AG10803 (cell line): ENCODE measurements at places on chromosomes 3 and 15.

GRCh38 chr3:39241561-39241960 is 38.3 kb downstream of the CX3CR1 start:
- DNase-seq: no peak

DNA sequence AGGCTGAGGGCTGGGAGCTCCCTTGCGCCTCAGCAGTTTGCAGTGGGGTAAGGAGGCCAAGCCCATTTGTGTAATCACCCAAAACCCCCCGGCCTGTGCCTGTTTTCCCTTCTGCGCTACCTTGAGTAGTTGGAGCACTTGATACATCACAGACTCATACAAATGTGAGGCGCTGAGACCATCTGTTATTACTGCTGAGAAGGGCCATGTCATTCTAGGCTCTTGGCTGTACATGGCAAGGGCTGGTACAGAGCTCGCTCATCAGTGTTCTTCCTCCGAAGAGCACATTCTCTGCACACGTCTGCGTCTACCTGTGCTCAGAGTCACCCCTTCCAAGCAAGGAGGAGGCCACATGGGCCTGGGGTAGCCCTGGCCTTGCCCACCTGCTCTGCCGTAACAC is 9.3 kb downstream of the PLA2G4B start:
- DNase-seq: no peak

DNA sequence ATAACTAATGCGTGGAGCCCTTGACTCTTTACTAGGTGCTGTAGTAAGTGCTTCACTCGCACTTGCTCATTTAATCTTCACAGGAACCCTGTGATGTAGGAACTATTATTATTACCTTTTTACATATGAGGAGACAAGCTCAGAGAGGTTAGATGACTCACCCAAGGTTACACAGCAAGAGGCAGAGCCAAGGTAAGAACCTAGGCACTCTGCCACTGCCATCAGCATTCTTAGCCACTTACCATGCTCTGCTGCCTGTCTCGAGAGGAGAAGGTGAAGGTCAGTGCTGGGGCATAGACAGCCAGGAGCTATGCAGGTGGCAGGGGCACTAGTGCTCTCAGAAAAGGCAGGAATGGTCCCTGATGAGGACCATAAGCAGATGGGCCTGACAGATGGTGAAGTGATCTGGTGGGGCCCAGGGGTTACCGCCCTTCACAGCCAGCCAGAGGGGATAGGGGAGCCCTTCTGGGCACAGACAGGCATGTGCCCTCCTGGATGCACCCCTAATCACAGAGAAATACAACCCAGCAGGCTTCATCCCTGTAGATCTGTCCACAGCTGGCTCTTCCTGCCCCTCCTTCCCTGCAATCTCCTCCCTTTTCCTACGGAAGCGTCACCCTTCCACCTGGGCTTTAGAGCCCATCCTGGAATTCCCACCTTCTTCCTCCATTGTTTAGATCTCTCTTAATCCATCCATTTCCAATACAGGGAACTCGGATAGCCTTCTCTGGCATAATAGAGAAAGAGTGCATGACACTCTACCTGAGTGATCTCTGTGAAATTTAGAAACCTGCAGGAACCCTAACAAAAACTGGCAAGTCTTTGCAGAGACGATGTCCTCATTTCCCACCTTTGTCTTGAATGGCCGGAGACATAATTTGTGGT is 26.9 kb downstream of the ABTB1 start:
- DNase-seq: no peak

DNA sequence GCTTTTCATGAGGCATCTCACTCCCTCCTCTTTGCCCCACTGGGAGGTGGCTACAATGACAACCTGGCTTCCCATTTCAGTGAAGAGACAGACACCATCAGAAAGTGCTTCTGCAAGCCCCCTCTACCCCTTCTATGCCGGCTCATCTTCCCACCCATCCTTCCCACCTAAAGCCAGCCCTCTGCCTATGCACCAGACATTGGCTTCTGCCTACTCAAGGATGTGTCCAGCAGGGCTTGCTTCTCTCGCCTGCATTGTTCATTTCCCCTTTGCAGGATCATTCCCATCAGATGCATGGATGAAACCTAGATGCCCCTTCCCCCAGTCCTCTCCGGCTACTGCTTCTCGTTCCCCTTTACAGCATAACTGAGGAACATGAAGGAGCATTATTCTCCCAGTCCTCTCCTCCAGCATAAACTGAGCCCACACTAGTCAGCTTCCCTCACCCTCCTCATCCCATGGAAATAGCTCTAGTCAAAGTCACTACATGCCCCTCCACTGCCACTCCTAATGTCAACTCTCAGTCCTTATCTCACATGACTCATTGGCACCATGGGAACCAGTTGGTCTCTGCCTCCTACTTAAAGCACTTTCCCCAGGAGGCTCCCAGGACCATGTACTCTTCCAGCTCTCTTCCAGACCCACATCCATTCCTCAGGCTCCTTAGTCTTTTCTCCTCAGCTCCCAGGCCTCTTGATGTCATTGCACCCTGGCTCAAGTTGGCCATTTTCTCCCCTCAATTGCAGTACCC is 47.9 kb downstream of the TM2D3 start:
- no peak for DNase-seq

DNA sequence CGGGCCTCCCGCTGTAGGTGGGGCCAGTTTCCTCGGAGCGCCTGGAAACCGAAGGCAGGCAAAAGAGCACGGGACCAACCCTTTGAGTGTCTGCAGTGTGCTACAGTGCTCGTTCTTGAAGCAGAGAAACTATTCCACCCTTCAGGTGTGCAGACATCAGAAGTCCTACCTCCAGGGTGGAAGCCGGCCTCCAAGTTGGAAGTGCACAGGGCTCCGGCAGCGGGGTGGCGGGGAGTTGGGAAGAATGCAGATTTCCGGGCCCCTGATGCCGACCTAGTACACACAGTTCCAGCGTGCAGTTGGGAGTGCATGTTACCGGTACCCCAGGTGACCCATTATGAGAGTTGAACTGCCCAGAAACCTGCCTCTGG is 3.0 kb downstream of the KLF13 start:
- no peak for DNase-seq

DNA sequence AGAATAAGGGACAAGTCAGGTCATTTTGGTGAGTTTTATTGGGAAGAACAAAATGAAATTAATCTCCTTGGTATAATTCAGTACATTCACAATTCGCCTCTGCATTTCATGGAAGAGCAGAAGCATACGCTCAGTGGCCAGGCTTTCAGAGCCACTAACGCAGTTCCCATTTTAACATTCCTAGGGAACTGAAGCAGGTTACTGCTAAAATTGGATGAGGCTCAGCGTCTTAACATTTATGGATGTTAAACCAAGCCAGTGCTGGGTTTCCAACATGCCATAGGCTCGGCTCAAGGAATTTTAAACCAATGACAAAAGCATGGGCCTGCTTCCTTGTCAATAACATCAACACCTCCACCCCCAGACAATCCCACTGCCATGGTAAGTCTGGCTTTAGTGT is 172.7 kb upstream of the PRICKLE2 start:
- DNase-seq: no peak

- peak; percentile 93 for DNase-seq
These were observed 17.5 kb downstream of the SLC12A8 start for GRCh38 chr3:125194849-125195601.

- DNase-seq: no peak
These were observed 10.3 kb downstream of the CAV3 start for GRCh38 chr3:8743911-8744310.

DNA sequence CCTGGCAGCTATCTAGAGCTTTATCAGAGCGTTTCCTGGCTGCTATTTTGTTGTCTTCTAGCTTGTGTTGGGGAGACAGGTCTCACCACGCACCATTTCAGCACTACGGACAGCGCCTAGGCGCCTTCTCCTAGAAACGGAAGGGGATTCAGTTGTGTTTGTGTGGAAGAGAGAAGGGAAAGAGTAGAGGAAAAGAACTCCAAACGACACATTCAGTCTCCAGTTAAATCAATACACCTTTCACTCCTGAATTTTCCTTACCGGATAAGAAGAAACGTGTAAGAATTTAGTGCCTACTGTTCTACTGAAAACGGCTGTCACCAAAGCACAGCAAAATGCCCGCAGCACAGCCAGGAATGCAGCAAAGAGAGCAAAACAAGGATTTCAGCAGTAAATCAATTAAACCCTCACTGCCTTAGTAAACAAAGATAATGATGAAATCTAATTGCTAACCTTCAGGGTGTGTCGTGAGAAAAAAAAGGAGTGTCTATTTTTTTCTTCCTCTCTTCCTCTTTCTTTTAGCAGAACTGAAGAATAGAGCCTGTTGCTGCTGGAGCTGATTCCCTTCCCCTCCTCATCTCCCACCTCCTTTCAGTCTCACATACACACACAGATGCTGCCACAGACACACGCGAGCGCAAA is 412 bp upstream of the CTXN2 start:
- DNase-seq: peak; percentile 50

DNA sequence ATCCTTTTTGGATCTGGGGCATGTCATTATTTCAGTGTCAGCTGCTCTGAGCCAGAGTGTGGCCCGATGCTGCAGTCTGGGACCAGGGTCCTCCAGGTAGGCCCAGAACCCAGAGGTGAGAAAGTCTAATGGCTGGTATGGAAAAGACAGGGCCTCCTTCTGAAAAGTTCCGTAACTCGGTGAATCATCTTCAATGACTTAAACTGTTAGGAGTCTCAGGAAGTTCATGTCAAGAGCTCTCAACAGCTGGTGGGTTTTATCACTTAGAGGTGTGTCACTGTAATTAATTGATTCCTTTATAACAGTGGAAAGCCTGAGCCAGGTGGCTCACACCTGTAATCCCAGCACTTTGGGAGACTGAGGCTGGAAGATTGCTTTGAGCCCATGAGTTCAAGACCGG is 28.5 kb upstream of the PDE8A start:
- peak; percentile 19 for DNase-seq

DNA sequence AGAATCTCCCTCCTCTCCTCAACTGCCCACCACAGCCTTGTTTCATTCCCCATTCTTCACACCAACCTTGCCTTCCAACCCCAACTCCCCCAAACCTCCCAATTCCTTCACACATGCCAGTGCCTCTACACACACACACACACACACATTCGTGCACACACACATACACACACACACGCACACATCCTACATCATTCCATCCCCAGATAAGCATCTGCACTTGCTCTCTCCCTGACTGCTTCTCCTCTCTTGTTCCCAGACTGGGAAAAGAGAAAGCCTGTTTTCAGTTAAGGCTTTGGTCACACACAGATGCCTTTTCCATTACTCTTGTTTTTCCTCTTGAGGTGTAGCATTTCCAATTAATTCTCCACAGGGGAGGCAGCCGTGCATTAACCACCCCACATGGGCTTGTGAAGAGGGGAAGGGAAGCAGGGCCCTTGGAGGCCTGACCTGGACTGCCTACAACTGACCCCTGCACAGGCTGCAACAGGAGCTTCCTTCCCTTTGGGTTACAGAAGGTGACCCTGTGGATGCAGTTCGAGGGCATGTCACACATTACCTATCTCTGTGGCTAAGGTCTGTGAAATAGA is 32.0 kb upstream of the BOC start:
- peak; percentile 64 for DNase-seq

DNA sequence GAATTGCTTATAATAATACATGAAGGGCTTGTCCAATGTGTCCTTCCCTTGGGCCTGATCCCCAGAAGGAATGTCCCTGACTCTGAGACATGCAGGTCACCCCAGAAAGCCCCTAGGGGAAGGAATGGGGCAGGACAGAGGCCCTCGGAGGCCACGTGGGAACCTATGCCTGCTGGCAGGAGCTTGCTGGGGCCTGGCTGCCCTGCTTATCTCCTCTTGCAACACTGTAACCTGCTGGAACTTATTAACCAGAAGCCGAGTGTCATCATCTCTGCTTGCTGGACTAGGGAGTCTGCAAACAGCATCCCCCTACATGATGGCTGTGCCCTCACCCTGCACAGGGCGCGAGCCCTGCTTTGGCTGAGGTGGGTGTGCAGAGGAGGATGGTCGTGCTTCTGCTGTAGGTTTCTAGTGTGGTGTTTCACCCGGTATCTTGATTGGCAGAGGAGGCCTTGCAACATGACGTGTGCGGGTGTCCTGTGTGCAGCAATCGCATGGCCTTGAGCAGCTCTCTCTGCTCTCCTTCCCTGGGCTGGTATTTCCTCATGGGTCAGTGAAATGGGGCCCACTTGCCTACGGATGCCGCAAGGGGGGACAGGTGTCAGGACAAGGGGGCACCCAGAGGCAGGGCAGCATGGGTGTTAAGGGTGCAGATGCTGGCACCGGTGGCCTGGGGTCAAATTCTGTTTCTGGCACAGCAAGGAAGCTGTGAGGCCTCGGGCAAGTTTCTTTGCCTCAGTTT is 5.0 kb downstream of the CHST13 start:
- peak; percentile 74 for DNase-seq
